ENCODE measurements at places on chromosomes 13 and 19. TPM values are rescaled to one million over a fixed set of nuclear protein-coding genes. Genes with fewer than 3 reads are reported as not detected.
A peak's percentile ranks its signal among the peaks of the same experiment; 100 is the strongest.

DNA sequence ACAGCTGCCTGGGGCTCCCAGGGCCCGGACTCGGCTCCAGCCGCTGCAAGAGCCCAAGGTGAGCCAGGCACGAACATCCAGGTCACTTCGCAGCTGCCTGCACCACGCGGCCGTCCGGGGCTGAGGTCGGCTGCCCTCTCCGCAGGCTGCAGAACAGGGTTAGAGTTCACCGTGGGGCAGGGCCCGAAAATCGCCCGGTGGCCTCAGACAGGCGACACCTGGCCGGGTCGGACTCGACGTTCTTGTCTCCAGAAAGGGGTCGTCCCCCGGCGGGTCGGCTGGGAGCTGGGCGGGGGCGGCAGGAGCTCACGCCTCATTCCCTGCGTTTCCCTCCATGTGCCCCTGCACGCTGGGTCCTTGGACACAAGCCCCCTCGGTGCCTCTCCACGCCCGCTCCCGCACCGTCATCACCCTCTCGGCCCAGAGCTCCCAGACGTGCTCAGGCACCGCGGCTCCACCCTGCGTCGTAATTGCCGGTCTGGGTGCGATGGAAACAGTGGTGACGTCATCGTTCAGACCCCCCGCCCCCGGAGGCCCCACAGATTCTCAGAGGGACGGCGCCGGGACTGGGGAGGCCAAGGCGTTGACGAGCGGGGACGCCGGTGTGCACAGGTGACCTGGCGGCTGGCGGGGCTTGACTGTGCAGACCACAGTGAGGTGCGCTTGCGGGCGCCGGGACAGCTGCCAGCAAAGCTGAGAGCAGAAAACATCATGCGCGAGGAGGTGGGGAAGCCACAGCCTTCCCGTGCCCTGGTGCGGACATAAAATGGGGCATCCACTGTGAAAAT lies 4.0 kb upstream of the GRIN3B start:
- no peaks in the 10 kb centered on the region for H3K27me3 ChIP-seq
- DNase-seq: no peak
- no peaks in the 10 kb centered on the region for H3K36me3 ChIP-seq
- peak overlapping the region; percentile 5 for H3K4me3 ChIP-seq
- no peak overlapping the region for H3K27ac ChIP-seq
- H3K4me1 ChIP-seq: peaks cover 8% of the 10 kb centered on the region

The TPRX2 gene
- not detected for total RNA-seq

DNA sequence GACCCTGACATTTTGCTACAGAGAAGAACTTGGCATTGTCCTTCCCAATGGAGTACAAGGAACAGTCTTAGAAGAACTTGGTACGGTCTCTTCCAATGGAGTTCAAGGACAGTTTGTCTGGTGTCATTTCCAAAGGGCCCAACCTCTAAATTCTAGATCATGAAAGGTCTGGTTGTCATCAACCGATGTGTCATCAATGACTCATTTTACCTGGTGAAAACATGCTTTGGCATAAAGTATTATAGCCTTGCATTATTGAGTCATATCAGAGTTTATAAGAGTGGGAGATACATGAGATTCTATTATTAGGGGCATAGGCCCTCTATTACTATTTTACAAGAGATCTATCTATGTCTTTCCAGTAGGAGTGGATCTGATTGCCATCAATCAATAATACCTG lies 4.3 kb downstream of the CYP2B6 start:
- no peak overlapping the region for H3K27ac ChIP-seq
- DNase-seq: no peak
- no peaks in the 10 kb centered on the region for H3K4me1 ChIP-seq
- H3K27me3 ChIP-seq: no peaks in the 10 kb centered on the region
- H3K36me3 ChIP-seq: no peaks in the 10 kb centered on the region
- H3K4me3 ChIP-seq: no peak overlapping the region

The ZNF493 gene
- 8.5 TPM for total RNA-seq

DNA sequence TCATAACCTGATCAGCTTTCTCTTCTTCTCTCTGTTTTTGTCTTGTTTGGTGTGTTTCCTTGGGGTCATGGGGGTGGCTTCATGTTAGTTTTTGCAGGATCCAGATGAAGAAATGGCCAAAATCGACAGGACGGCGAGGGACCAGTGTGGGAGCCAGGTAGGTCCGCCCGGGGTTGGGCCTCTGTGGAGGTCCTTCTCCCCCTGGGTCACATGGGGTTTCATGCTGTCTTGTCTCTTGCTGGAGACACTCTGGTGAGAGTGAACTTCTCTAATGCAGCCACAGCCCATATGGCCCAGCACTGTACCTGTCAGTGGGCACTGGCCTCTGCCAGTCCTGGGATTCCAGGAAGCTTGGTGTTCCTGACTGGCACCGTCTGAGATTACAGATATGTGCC lies 1.1 kb downstream of the CCNE1 start:
- peak overlapping the region; percentile 54 for H3K4me3 ChIP-seq
- peak overlapping the region; percentile 58 for H3K27ac ChIP-seq
- peaks cover 13% of the 10 kb centered on the region for H3K4me1 ChIP-seq
- no peak for DNase-seq

The PPM1N gene
- 3.3 TPM for total RNA-seq

All from Panc1 (cell line).